ENCODE measurements at places on chromosomes 13 and 19.

DNA sequence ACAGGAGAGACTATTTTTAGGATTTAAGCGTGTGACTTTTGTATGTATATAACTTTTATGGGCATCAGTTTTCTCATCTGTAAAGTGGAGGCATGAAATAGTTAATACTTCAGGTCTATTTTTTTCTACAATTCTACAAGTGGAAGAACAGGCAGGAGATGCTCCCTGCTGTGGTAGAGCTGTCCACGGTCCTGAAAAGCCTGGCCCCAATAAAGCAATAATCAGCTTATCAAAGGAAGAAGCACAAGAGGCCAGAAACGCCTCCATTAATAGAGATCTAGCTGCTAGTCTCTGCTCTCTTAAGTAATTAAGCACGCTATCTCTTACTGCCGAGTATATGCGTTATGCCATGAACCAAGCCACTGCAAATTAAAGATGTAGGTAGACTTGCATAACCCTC is 28.0 kb upstream of the WASF3 start:
- DNase-seq = no peak

DNA sequence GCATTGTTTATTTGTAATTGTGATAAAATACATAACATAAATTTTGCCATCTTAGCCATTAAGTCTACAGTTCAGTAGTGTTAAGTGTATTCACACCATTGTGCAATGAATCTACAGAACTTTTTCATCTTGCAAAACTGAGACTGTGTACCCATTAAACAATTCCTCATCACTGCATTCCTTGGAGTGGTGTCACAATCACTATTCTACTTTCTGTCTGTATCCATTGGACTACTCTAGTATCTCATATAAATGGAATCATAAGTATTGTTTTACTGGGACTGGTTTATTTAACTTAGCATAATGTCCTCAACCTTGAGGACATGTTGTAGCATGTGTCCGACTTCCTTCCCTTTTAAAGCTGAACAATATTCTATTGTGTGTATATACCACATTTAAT is 36.8 kb downstream of the UFM1 start:
- DNase-seq = no peak

DNA sequence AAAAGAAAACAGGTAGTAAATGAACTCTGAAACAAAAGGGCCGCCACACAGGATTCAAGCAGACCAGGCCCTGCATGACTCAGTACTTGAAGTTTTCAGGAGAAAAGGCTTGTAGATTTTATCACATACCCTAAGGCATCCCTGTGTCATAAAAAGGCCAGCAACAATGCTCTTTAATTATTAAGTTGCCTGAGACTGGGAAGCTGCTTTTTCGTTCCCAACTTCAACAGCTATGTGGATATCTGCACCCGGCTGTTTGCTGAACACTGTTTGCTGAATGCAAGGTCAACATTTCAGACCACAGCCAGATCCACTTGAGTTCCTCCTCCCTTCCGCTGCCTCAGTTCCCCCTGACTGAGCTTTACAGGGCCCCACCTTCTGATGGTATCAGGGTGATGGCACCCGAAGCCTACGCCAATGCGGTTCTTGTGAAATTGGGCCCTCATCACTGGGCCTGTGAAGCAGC is 6.1 kb upstream of the ECH1 start:
- no peak for DNase-seq

- DNase-seq = no peak
Measured at GRCh38 chr13:84816567-84817105, 934.4 kb upstream of the SLITRK1 start.

- DNase-seq = no peak
Measured at GRCh38 chr19:17352608-17353280, 15.4 kb downstream of the GTPBP3 start.

Data from urinary bladder (tissue), 4 donors.